T1000 (cell line): ENCODE measurements at places on chromosomes 1 and 21.

- DNase-seq: no peak
These were observed 129.6 kb upstream of the COA6 start for GRCh38 chr1:234243521-234244260.

- no peak for DNase-seq
These were observed 16.7 kb upstream of the KCNJ6 start for GRCh38 chr21:37932936-37933335.

- no peak for DNase-seq
These were observed 123.7 kb upstream of the COP1 start for GRCh38 chr1:176330782-176331181.

GRCh38 chr1:111709986-111710385 lies 29.2 kb downstream of the INKA2 start:
- DNase-seq: no peak

- peak; percentile 58 for DNase-seq
These were observed 26.1 kb downstream of the GPR3 start for GRCh38 chr1:27418326-27419185.

DNA sequence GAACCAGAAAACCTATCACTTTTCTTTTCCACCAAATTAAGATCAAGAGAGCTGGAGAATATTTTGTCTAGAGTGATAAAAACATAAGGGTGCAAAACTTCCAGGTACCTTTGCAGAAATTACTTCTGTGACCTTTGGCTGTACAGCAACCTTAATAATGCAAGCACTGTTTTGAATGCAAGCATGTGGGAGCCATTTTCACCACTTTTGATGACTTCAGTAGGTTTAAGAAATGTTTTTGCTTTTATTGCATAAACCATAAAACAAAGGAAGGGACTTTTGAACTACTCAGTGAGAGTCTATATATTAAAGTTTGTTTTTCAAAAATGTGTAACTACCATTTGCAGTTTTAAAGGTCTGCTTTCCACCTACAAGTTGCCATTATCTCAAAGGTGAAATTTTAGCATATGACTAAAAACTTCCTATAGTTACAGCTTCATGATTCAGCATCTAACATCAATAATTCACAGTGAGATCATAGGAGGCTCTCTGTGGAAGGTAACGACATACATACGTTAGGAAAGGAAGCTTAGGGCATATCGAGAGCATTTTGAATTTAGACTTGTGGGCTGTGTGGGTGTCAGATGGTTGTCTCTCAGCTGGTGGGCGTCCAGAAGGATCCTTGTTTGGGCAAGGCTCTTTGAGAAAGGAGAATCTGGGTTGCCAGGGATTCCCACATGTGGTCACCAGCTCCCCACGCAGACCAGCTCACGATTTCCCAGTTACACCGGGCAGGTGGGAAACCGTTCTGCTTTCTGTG lies 1.1 kb upstream of the GADD45A start:
- DNase-seq: no peak

DNA sequence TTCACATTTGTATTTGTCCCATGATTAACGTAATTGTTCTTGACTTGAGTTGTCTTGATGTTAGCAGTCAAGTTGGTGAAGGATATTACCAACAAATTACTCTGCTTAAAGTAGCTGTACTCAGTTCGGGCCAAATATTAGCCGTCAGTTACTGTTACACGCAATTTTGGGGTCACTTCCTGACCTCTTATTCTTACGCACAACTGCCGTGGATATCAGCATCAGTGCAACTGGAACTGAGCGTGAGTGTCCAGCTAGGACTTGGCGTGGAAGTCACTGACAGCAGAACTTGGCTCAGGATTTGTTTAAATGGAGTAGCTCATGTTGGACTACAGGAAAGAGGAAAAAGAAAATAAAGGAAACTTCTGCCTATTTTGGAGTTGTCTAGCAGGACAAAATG lies 56.4 kb downstream of the ADAMTS1 start:
- no peak for DNase-seq

GRCh38 chr1:85093644-85094043 lies 45.3 kb upstream of the MCOLN3 start:
- DNase-seq: no peak

DNA sequence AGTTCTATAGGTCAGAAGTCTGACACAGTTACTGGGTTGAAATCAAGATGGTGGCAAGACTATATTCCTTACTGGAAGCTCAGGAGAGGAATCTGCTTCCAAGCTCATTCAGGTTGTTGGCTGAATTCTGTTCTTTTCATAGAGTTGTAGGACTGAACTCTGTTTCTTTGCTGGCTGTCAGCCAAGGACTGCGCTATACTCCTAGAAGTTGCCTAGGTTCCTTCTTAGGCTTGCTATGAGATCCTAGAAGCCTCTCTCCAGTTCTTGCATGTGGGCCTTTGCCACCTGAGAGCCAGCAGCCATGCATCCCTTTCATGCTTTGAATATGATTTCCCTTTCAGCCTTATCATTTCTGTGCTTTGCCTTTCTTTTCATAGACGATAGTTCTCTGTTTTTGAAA lies 176.4 kb downstream of the RPS6KC1 start:
- no peak for DNase-seq

DNA sequence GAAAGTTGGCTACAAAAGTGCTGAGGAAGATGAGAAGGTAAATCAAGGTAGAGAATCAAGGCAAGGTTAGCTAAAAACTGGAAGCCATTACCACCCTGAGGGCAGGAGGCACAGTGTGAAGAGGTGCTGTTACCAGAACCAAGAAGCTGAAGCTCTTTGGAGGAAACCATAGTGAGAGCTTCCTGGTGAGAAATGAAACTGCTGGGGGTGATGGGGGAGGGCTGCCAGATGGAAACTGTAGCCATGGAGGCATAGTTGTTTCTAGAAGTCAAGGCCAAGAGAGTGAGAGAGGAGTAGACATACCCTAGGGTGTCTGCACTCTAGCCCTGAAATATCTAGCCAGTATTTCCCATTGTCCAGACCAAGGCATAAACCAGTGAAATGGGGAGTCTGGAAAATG lies 28.7 kb downstream of the IFI44 start:
- no peak for DNase-seq

- DNase-seq: no peak
These were observed 4.3 kb downstream of the HSF2BP start for GRCh38 chr21:43654806-43655489.

DNA sequence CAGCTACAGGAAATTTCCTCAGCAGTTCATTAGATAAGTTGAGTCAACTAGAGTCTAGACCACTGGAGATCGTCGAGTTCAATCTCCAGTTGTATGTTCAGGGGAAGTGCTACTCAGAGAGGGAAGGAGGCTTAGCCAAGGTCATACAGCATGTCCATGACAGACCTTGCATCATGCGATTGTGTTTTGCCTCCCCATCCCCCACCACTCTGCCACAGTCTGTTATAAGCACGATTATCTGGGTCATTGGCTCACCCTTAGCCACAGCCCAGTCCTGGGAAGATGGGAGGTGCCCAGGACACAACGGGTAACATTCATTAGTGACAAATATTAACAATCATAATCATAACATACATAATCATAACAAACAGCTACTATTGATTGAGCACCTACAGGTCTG lies 18.9 kb upstream of the GRIK3 start:
- no peak for DNase-seq

DNA sequence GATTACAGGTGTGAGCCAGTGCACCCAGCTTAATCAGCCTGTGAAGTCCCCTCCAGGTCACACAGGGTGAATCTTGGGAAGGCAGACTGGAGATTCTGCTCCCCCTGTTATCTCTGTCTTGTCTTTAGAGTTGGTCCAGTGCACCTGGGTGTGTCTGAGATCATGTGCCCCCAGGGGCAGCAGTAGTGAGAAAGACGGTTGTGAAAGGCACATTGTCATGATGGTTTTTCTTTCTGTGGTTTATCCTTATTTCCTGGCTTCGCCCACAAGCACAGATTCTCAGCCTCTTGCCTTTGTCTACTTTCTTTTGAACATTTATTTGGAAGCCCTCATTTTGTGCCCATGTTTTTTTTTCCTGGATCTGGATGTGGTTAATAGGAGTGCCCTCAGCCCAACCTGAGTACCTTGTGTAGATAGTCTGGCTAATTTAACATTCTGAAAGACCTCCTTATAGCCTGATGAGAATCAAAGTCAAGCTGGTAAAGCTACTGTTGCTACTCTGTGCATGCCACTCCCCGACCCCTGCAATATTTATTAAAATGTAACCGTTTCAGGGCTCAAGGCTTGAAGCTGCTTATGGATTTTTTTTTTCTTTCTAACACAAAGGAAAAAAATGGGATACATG lies 23.7 kb downstream of the UCK2 start:
- DNase-seq: peak; percentile 10

DNA sequence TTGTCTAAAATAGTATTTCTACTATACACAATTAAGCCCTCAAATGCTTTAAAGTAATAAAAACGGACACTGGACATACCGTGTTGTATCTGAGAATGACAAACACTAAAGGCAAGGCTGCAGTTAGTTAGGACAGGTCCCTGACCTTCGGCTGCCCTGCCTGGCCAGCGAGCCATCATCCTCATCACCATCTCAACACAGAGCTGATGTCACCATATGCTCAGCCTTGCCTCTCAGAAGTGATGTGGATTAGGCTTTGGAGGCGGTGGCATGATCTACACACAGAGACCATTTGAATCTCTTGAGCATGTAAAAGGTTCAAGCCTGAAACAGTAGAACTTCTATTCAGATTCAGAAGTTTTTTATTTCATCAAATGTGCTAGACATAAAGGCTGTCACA lies 244.7 kb downstream of the SDCCAG8 start:
- no peak for DNase-seq

DNA sequence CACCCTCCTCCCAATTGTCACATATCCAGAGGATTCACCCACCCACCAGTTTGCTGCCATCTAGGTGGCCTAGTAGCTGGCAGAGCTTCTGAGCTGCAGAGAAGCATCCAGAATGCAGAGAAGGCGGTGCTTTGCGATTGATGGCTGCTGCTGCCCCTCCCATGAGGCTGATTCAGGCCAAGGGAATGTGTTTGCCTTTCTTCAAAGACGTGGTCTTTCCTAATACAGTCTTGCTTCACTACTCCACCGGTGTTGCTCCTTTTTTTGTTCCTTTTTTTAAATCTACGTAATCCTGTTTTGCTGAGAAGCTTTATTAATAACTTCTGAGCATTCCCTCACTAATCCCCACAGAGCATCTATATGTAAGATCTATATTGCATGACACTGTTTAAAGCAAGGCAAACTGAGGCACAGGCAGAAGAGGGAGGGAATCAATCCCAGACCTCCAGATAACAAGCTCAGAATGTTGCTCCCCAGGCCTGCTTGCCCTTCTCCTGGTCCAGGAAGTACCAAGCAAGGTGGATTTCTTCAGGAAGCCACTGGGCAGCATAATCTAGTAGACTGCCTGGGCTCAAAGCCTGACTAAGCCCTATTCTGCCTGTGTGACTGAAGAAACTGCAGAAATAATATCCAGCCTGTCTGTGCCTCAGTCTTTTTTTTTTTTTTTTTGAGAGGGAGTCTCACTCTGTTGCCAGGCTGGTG lies 275.5 kb upstream of the FMN2 start:
- peak; percentile 56 for DNase-seq

GRCh38 chr1:63789856-63790605 lies 16.2 kb downstream of the ROR1 start:
- DNase-seq: no peak

- no peak for DNase-seq
These were observed 209.0 kb upstream of the TMEM51 start for GRCh38 chr1:14944471-14944985.

GRCh38 chr21:38847556-38847955 lies 41.8 kb downstream of the ETS2 start:
- DNase-seq: no peak

DNA sequence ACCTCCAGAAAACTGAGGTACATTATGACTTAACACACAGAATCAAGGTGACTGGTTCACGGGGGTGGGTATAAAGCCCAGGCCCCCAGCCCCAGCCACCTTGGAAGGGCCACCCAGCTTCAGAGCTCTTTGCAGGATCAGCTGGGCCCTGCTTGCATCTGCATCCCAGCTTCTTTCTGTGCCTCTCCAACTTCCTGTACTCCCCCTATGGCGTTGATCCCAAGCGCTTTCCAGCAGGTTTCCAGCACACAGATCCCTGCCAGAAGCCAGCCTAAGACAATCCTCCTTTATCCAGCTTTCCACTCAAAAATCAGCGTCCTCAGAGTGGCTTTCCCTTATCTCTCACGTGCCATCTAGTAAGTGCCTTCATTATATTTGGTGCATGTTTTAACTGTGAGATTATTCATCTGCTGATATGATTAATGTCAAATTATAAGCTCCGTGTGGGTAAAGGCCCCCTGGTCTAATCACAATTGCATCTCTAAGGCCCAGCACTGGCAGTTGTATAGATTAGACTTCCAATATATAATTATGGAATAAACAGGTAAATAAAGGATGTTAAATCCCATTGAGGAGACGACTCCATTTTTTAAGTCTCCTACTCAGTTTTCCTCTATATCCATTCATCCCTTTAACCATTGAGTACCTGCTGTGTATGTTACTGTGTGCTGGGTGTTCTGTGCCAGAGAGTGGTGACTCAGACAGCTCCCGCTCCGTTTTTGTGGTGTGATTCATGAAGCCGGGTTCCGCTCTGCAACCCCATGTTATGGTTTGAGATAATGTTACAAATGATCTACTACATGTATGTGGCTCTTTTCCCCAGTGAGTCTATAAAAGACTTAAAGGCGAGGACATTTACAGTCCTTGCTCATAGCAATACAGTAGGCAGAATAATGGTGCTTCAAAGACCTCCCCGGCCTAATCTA lies 387.6 kb downstream of the PCP4 start:
- DNase-seq: no peak

- DNase-seq: no peak
These were observed 43.7 kb upstream of the ADAMTS1 start for GRCh38 chr21:26888931-26889330.

- DNase-seq: no peak
These were observed 26.1 kb downstream of the KCNJ15 start for GRCh38 chr21:38282921-38283320.

- no peak for DNase-seq
These were observed 226.7 kb upstream of the POU3F1 start for GRCh38 chr1:38273196-38273804.

- DNase-seq: no peak
These were observed 1.7 kb upstream of the VWA1 start for GRCh38 chr1:1433804-1434130.

GRCh38 chr1:88647249-88647645 lies 36.8 kb upstream of the PKN2 start:
- DNase-seq: no peak

GRCh38 chr1:22518379-22518778 lies 44.9 kb upstream of the EPHA8 start:
- DNase-seq: no peak

GRCh38 chr1:115251856-115252255 lies 86.2 kb downstream of the NGF start:
- DNase-seq: no peak

GRCh38 chr1:59393211-59394180 lies 96.6 kb downstream of the FGGY start:
- no peak for DNase-seq
